Activated T-cell treated with anti-CD3 and anti-CD28 coated beads for 4 hours (primary cell): ENCODE measurements at places on chromosomes 1 and 21.

DNA sequence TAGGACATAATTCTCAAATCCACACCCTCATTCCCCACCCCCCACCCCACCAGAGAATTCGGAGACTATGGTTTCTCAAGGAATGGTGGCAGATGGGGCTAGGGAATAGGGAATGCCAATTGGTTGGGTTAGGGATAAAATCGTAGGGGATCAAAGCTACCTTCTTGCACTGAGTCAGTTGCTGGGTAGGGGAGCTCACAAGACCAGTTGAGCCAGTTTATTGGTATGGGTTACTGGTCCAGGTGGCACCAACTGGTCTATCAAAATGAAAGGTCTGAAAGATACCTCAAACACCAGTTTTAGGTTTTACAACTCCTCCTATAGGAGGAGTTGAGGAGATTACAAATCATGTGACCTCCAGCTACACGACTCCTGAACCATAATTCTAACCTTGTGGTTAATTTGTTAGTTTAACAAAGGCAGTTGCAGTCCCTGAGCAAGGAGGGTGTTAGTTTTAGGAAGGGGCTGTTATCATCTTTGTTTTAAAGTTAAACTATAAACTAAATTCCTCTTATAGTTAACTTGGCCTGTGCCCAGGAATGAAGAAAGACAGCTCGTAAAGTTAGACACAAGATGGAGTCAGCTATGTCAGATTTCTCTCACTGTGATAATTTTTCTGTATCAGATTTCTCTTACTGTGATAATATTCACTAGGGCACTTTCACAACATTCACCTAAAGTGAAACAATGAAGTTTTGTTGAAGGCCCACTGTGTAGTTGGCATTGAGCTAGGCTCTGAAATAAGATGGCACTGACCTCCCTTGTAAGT is 2.5 kb downstream of the SHISAL2A start:
- no peak for DNase-seq

DNA sequence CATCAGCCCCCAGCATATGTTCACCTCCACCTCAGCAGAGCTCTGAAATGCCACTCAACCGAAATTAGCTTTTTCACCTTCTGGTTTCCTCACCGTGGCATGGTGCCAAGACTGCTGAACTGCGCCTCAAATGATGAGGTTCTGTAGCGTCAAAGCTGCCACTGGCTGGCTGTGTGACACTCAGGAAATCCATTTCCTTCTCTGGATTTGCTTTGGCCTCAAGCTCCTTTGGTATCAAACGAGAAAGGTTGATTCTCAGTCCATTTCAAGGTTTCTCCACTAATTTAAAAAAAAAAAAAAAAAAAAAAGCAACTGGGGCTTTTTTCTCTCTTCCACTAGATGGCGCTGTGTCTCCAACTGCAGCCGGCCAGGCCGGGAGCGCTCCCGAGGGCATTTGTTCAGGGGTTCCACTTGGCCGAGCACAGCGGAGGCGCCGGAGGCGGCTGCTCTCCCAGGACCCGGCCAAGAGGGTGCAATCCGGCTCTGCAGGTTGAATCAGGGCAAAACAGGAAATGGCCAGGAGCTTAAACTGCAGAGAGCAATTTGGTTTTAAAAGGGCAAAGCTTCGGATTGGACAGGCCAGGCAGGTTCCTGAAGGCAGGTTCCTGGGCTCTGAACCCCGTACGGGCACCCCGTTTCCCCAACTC is 26.5 kb upstream of the PLA2G2C start:
- peak; percentile 33 for DNase-seq

GRCh38 chr1:183506561-183506960 is 34.3 kb downstream of the SMG7 start:
- no peak for DNase-seq

GRCh38 chr1:115402753-115403184 is 64.7 kb upstream of the NGF start:
- DNase-seq = no peak

DNA sequence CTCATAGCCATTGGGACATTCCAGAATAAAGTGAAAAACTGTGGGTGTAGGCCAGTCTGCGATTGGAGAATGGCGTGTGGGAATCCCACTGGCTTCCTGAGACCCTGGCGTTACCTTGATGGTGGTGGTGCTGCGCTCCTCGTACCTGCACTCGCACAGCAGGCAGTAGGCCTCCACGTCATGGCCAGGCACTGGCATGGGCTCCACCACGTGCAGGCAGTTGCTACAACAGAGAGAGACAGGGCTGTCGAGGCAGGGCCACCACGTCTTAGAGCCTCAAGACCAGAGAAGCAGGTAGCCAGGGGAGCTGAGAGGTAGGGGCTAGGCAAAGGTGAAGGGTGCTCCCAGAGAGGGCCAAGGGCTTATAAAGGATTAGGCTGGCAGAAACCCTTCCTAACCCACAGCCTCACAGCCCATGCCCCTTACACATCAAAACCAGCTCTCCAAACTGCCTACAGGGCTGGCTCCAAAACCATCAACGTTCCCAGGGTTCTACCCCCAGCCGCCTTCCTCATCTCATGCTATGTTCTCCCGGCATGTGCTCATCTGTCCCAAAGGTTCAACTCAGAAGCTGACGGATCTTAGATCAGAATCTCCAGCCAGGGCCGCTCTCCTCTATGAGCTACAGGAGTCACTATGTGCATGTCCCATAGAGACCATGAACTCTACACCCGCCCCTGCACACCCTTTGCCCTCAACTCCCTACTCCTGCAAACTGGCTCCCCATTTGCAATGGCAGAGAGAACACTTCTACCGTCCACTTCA is 7.5 kb downstream of the TMEM9 start:
- DNase-seq = no peak

- no peak for DNase-seq
Measured at GRCh38 chr1:26820784-26821269, 5.7 kb upstream of the ZDHHC18 start.

DNA sequence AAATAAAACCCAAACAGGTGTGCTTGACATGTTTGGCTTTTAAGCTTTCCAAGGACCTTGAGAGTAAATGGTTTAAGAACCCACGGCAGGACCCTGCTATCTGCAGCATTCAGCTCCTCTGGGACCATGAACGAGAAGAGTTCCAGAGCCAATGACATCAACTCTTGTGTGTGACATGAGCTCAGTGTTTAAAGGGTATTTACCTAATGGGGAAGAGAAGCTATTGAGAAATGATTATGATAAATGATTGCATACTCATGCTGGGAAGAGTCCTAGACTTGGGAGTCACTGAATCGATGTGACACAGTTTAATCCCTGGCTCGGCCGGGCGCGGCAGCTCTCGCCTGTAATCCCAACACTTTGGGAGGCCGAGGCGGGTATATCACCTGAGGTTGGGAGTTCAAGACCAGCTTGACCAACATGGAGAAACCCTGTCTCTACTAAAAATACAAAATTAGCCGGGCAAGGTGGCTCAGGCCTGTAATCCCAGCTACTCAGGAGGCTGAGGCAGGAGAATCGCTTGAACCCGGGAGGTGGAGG is 55.4 kb downstream of the KANK4 start:
- DNase-seq = no peak

- no peak for DNase-seq
Measured at GRCh38 chr1:116334868-116335635, 38.0 kb upstream of the ATP1A1 start.

- DNase-seq = no peak
Measured at GRCh38 chr1:238647877-238648276, 738.5 kb upstream of the CHRM3 start.

GRCh38 chr1:115491298-115492018 is 150.3 kb upstream of the VANGL1 start:
- no peak for DNase-seq

DNA sequence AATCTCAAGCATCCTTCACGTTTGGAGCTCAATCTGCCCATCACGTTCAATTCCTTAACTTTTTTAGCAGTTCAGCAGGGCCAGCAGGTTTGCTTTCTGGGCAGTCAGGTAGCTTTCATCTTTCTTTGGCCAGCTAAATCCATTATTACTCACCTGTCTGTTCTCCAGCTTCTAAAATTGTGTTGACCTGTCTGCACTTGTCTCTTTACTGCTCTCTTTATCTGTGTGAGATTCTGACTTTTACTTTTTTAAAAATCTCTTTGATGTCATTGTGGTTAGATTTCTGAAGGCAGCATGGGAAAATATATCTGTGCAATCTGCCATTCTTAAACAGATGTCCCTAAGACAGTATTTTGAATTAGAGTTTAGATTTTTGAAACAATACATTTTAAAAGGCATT is 24.9 kb upstream of the CYYR1 start:
- DNase-seq = no peak

DNA sequence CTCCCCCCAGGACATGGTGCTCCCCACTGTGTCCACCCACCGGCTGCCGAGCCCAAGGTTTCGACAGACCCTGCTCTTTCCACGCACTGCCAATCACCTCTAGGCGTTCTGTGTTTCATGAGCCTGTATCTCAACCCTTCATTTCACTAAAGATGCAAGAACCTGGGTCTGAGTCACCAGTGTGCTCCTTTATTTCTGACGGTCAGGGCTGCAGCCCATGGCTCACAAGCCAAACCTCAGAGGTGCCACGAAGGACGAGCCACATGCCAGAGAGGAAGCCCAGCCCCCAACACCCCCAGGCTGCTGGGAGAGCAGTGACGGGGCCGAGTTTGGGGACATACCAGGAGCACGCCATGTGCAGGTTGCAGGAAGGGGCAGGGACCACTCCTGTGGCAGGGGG is 79.2 kb upstream of the ARHGEF16 start:
- no peak for DNase-seq

- DNase-seq = no peak
Measured at GRCh38 chr1:160733898-160734297, 5.1 kb upstream of the SLAMF7 start.

DNA sequence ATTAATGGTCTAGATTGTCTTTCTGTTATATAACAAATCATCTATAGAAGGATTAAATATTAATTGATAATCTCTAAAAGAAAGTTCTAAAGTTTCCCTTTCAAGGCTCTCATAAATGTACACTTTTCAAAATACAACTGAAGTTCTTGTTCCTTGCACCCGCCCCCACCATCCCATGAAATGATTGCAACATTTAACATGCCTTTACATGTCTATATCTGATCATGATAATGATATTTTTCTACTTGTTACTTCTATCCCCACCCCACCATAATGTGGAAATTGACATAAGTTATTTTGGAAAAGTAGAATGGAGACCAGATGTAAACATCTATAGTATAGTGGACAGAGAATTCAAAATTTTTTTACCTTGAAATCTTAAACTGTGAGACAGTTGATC is 186.6 kb downstream of the NTNG1 start:
- no peak for DNase-seq

- no peak for DNase-seq
Measured at GRCh38 chr1:84972377-84972987, 24.4 kb downstream of the MCOLN2 start.

GRCh38 chr1:3453891-3454810 is at the start of gene ARHGEF16:
TSS of gene ARHGEF16 (plus strand) at chr1:3454665. CDS start at chr1:3463085, 8,420 bp downstream.
- no peak for DNase-seq

DNA sequence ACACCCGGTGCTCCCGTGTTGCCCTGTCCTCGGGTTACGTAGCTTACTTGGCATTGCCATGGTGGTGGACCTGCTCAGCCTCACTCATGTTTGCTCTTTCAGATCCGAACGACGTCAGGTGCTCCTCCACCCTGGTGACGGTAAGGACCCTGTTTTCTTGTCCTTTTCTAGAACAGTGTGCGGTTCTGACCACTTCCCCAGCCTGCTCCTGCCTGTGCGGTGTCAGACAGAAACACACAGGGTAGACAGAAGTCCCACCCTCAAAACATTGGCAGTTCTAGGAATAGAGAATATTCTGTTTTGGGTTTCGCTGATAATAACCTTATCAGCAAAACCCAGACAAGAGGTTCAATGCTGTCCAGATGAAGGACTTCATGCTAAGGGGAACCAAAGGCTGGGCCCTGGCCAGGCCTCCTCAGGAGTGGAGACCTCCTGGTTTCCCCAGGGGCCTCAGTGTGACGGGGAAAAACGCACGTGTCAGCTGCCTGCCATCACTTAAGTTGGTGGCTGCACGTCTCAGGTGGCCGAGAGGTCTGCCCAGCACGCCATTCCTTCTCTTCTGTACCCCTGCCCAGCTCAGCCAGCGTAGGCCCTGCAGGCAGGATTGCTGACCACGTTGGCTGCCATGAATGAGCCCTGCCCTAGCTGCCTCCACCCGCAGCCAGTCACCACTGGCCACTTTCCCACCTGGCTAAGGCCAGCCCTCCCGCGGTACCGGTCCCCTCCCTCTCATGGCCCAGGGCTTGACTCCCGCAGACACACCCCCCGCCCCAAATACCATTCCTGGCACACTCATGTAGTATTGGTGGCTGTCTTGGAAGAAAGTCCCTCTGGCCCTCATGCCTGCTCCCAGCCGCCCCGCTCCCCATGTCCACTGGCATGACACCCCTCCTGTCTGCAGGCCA is 33.6 kb downstream of the SLC37A1 start:
- no peak for DNase-seq
